LoVo (cell line): ENCODE measurements at places on chromosomes 11 and 22.

GRCh38 chr11:81941998-81942397 lies 791.7 kb downstream of the FAM181B start:
- no peak for DNase-seq

GRCh38 chr22:39471381-39472141 lies 14.7 kb downstream of the MGAT3 start:
- no peak for DNase-seq

- DNase-seq = no peak
These were observed 669 bp upstream of the GAL3ST1 start for GRCh38 chr22:30574997-30575671.

GRCh38 chr22:38569181-38569971 lies 607 bp downstream of the DMC1 start:
- DNase-seq = no peak

DNA sequence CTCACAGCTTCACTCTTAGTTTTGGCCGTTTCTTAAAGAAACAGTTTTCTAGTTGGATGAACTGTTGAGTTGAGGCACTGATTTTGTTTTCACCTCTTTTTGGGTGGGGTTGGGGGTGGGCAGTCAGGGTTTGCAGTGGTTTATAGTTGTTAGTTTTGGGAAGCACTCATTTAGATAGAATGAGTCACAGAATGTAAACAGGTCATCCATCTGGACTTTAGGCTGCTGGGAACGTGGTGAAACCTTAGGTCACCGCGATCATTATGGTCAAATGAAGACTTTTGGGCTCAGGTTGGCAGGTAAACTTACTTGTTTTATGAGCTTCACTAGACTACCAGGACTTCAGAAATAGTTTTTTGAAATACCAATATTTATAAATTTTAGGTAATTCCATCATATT lies 48.4 kb downstream of the CSTPP1 start:
- no peak for DNase-seq

- no peak for DNase-seq
These were observed 428.5 kb downstream of the TMEM135 start for GRCh38 chr11:87466223-87466622.

- DNase-seq = no peak
These were observed 2.4 kb downstream of the HPS4 start for GRCh38 chr22:26481112-26481693.

- DNase-seq = peak; percentile 32
These were observed 98.3 kb upstream of the CHRM4 start for GRCh38 chr11:46489656-46490560.

DNA sequence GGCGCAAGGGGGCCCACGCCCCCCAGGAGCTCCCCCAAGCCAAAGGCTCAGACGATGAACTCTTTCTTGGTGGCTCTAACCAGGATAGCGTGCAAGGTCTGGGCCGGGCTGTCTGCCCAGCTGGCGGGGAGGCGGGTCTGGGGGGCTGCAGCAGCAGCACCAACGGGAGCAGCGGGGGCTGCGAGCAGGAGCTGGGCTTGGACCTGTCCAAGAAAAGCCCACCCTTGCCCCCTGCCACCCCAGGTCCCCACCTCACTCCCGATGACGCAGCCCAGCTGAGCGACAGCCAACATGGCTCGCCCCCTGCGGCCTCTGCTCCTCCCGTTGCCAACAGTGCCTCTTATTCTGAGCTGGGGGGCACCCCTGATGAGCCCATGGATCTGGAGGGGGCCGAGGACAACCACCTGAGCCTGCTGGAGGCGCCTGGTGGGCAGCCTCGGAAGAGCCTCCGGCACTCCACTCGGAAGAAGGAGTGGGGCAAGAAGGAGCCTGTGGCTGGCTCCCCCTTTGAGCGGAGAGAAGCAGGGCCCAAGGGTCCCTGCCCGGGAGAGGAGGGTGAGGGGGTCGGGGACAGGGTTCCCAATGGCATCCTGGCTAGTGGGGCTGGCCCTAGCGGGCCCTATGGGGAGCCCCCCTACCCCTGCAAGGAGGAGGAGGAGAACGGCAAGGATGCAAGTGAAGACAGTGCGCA lies 21.6 kb upstream of the TMEM191C start:
- no peak for DNase-seq

DNA sequence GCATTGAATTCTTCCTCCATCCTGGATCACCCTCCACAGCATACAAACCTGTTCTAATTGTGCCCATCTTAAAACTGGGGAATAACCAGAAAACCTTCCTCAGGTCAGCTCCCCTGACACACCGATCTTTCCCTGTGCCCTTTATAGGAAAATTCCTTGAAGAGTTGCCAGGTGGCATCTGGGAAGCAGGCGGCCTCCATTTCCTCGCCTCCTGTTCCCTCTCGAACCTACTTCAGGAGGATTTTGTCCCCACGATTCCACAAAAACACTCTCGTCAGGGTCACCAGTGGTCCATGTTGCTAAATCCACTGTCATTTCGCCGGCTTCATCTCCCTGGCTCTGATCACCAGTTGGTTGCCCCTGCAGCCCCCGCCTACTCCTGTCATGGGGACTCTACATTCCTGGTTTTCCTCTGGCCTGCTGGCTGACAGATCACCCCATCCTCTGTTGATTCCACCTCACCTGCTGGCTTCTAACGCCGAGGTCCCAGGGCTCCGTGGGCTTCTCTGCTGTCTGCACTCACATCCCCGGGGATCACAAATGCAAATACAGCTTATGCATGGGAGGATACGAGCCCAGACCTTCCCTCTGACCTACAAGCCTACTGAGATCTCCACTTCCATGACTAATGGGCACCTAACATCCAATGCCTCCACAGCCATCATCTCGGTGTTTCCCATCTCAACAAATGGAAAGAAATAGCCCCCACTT lies 92.5 kb upstream of the PRDM11 start:
- no peak for DNase-seq

GRCh38 chr11:32830413-32830738 lies 649 bp downstream of the PRRG4 start:
- DNase-seq = peak; percentile 56

DNA sequence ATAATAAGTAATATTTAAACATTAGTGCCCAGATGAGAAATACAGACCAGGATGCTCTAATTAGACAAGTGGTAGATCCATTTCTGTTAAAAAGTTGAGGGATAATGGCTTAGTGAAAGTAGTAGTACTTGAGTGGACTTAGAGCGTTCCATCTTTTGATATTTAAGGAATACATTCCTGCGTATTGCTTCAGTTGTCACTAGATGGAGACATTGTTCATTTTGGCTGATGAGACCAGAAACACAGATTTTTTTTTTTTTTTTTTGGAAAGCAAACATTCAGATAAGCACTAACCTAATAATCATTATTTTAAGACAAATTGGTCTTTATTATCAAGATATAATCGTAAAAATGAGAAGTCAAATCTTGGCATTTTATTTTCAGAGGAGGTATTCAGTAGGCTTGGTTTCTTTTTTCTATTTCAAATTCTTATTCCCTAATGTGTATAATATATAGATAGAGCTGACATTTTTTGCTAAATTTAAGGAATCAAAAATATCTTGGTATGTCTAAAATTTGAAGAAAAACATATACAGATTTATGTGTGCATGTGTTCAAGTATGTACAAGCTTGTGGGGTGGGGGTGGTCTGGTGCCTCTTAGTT lies 92.9 kb downstream of the DYNC2H1 start:
- DNase-seq = peak; percentile 27

DNA sequence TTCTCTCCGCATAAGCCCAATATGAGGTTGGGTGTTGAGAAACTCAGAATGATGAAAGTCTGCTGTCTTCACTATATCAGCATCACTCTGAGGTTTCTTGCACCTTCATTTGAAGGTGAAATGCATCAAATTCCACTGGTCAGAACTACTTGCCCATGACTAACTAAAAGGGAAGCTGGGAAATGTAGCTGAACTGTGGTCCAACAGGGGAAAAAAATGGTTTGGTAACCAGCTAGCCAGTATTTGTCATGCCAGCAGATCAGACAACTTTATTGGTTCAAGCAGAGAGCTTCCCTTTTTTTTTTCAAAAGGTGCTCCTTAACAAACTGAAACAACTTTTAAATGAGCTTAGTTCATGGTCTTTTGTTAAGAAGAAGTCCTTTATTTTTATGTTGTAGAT lies 14.2 kb upstream of the PIK3C2A start:
- no peak for DNase-seq

GRCh38 chr11:2683806-2684205 lies 16.0 kb downstream of the KCNQ1OT1 start:
- no peak for DNase-seq

- peak; percentile 36 for DNase-seq
These were observed 5.8 kb upstream of the MIEF1 start for GRCh38 chr22:39496131-39496838.

- DNase-seq = no peak
These were observed 11.9 kb downstream of the PLAAT2 start for GRCh38 chr11:63551091-63551888.

GRCh38 chr11:12200279-12200990 lies 90.0 kb downstream of the MICAL2 start:
- DNase-seq = no peak

GRCh38 chr11:126113963-126114362 lies 51.3 kb upstream of the CDON start:
- DNase-seq = no peak

DNA sequence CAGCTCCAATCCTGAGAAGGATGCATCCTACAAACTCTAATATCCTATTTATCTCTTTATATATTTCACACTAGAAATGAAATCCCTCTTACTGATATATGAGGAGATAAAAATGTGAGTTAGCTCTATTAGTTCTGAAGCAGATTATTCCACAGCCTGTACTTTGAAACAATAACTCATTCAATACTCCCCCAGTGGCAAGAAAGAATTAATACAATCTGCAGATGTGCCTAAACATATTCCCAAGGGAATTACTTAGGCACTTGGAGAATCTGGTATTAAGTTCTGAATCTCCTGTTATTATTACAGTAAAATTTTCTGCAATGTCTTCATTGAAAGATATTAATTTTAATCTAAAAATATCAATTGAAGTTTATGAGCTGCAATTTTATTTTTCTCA lies 59.4 kb downstream of the DDI1 start:
- DNase-seq = no peak

DNA sequence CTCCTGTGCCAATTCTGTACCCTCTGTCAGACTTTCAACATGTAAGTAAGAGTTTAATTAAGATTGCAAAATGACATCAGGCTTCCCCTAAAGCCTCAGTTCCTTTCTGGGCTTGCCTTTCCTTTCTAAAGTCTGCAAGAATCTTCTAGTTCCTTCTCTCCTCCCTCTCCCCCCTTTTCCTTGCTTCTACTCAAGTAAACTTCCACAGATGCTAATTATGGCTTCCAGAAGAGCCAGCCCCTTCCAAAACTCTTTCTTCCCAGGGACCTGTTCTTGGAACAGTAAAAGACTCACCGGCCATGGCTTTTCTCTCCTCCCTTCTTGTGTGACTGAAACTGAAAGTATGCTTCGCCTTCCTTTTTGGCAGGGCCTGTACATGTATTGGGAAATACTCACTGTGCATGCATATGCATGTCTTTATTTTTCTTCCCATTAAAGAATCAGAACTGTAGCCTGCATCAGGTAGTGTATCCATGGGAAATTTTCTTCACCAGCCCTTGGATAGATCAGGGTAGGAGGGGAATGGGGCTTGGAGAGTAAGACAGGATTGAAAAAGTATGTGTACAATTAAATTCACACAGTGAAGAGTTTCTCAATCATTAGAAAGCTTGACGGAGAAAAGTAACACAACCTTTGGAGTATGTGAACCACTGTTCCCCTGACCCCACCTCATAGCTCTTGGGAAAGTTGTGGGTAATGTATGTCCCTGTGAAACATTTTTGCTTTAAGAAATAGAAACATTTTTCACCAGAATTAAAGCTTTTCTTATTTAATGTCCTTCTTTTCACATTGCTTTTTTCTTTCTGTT lies at the start of gene CASP1:
CASP1 (minus strand) TSS at position 332 of the 808 bp plus-strand sequence; CDS start at position 301, 31 bp downstream.
- no peak for DNase-seq

GRCh38 chr22:22914726-22915669 lies 27.4 kb downstream of the IGLL5 start:
- DNase-seq = no peak

GRCh38 chr11:46534711-46535110 lies 59.1 kb downstream of the AMBRA1 start:
- DNase-seq = no peak

- no peak for DNase-seq
These were observed 17.6 kb downstream of the C22orf31 start for GRCh38 chr22:29043906-29044575.

- DNase-seq = no peak
These were observed 131.9 kb downstream of the MED15 start for GRCh38 chr22:20639343-20639742.

DNA sequence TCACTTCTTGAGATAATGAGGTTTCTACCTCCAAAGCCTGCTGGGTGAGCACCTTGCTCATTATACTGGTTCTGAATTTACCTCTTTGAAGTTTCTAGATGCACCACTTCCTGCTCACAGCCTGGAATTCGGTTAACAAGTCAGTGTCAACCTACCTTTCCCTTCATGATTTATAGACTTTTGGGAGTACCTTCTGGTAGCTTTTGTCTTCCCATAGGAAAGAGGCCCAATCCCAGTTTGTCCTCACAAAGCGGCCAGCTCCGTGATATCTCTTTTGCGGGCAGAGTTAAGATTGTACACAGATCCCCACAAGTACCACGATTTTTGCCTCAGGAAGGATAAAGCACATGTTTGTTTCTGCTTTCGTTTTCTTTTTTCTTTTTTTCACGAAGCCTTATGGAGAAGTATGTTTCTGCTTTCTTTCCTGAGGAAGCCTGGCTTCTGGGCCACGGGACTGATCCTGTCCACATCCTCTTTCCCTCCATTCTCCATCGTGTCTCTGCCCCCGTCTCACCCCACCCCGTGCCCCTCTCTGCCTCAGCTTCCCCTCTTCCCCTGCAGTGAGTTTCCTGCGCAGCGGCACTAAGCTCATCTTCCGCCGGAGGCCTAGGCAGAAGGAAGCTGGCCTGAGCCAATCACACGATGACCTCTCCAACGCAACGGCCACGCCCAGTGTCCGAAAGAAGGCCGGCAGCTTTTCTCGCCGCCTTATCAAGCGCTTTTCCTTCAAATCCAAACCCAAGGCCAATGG lies 5.7 kb upstream of the HINFP start:
- no peak for DNase-seq

DNA sequence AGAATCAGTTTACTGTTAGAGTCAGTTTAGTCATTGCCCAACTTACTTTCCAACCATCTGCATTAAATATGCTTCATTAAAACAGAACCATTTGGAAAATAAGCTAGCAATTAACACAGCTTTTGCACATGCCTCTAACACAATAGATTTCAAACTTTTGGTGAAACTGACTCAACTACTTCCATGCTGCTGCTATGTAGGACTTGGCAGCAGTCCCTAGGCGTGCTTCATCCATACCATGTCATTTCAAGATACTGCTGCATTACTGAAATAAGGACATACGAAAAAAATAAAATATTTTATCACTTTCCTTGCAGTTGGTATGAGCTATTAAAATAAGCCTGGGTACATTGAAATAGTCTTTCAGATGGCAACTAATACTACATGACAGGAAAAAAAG lies 65.5 kb upstream of the SOX6 start:
- DNase-seq = no peak

- peak; percentile 57 for DNase-seq
These were observed 7.5 kb upstream of the C11orf97 start for GRCh38 chr11:94504689-94505293.

- DNase-seq = no peak
These were observed 282.8 kb downstream of the OPCML start for GRCh38 chr11:133249530-133249929.

- no peak for DNase-seq
These were observed 71.4 kb downstream of the KIAA1671 start for GRCh38 chr22:25023879-25024278.
